ENCODE measurements at places on chromosomes 13 and 19.
A peak's percentile ranks its signal among the peaks of the same experiment; 100 is the strongest.

DNA sequence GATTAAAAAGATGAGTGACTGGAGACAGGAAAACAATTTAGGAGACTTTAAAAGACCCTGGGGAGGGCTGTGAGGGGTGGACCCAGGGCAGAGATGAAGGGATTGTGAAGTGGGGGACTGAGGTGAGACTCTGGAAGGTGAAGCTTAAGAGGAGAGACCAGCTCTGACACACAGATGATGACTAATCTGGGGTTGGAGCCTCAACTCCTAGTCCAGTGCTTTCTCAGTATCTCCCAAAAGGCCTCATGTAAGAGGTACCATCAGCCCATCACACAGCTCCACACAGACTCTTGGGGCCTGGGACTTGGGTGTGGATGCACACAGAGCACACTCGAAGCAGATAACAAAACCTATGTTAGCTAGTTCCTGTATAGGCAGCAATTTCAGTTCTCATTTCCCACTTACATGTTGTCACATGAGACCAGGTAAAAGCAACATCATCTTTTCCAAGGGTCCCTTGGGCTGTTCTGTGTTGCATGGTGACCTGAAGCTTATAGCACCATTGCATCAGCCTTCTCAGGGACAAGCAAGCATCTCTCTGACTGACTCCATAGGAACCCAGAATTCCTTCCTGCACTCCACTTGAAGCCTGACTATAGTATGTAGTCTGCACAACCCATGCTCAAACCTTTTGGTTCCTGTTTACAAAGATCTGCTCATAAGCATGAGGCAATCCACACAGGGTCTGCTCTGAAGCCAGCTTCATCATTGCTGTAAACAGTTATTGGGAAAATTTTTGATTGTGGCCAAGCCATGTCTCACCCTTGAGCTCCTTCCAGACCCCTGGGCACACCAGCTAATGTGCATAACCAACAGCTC is 88.6 kb upstream of the MYCBP2 start:
- no peak for DNase-seq

DNA sequence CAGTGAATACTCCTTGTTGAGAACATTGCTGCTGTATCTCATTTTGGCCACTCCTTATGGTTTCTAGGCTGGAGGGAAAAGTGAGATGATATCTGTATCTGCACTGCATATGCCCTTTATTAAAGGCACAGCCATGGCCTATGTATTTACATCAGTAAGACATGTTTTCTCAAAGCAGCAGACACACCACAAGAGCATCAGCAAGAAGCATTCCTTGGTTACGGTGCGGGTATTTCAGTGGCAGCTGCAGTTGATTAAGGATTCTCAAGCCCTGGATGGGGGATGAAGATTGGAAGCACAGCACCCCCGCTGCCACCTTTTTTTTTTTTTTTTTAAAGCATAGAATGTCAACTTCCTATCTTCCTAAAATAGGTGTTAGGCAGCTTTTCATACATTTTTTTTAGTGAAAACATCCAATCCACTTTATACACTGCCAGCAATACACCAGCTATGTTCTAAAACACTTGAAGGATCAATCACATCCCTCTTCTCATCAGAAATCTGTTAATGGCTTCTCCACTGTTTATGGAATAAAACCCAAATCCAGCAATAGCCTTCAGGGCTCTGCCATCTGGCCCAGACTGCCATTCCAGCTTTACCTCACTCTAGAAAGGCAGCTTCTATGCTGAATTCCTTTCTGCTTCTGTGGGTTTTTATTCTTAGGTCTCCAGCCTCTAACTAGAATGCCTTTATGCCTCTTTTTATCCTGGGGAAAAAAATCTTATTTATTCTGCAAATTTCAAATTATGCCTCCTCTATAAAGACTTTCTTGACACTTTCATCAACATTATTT is 331.0 kb downstream of the DNAJC15 start:
- no peak for DNase-seq

- DNase-seq: no peak
Observed at GRCh38 chr13:71624653-71625600, 242.1 kb downstream of the DACH1 start.

DNA sequence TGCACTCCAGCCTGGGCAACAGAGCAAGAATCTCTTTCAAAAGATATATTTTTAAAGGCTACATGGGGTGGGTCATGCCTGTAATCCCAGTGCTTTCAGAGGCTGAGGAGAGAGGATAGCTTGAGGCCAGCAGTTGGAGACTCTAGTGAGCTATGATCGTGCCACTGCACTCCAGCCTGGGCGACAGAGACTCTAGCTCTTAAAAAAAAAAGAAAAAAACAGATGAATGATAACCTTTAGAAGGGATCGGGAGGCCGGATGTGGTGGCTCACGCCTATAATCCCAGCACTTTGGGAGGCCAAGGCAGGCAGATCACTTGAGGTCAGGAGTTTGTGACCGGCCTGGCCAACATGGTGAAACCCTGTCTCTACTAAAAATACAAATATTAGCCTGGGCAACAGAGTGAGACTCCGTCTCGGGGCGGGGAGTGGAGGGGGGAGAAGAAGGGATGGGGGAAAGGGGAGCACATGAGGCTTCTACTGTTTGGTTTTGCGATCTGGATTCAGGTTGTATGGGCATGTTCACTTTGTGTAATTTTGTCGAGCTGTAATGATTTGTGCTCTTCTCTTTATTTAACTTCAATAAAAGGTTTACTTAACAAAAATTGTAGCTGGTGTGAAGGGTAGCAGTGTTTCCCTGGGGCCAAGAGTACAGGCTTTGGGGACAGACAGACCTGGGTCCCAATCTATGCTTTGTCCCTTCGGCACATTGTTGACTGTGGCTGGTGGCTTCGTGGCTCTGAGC is 1.1 kb upstream of the PSMC4 start:
- DNase-seq: no peak

DNA sequence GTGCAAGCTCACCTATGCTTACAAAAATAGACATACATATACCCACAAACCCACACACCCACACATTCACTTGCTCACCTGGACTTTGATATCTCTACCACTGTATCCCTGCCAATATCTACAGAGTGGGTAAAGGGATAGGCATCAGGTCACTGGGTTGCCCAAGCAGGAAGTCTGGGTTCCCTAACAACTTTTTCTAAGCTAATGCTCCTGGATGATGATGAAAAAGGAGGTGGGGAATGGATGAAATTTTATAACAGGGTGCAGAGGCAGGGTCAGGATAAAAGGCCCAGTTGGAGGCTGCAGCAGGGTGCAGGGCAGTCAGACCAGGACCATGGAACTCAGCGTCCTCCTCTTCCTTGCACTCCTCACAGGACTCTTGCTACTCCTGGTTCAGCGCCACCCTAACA is at the start of gene CYP2B6:
TSS of gene CYP2B6 (plus strand) at position 311 of the 410 bp plus-strand sequence. CDS start at position 335, 24 bp downstream.
- DNase-seq: no peak

- peak; percentile 67 for DNase-seq
Observed at GRCh38 chr19:37594304-37594981, at the start of the genes ZNF540 and ZNF571. Gene ZNF540, plus strand, starts transcription at chr19:37594876. Its CDS starts 3,572 bp downstream, at chr19:37598448. Gene ZNF571, minus strand, starts transcription at chr19:37594792. Its CDS starts 8,116 bp downstream, at chr19:37586676.

GRCh38 chr13:84524586-84524985 is 642.3 kb upstream of the SLITRK1 start:
- DNase-seq: no peak

GRCh38 chr13:33785384-33785783 is 32.6 kb upstream of the RFC3 start:
- DNase-seq: no peak

DNA sequence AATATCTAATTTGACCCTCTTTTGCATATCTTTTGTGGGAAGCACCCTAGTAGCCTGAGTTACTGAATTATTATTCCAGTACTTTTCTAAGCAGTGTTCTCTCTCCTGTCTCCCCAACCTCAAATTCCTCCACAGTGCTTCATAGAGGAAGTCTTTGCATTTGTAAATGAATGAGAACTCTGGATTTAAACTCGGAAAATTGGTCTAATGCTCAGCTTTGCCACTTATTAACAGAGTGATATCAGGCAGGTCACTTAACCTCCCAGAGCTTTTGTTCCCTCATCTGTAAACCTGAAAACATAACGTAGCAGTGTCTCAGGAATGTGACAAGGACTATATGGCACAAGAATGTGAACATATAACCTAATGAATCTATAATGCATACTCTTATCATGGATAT is 26.2 kb downstream of the FREM2 start:
- no peak for DNase-seq

- no peak for DNase-seq
Observed at GRCh38 chr19:58521651-58522050, 2.0 kb upstream of the ZBTB45 start.

- no peak for DNase-seq
Observed at GRCh38 chr19:19817357-19817756, 4.2 kb downstream of the ZNF506 start.

DNA sequence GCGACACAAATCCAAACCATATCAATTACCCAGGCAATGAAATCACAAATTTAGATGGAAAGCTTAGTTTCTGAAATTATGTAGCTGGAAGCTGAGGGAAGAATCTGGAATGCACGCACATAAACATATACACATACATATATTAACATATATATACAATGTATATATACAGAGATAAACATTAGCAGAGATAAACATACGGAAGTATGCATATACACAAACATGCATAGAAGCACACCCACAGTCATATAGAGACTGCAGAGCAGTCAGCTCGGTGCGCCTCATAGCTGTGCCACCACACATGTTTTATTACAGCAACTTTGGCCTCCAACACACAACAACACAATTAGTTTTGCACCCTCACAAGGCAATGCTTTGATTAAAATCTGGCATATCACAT is 288.1 kb downstream of the TEX29 start:
- no peak for DNase-seq

GRCh38 chr19:31066385-31066784 is 282.9 kb downstream of the TSHZ3 start:
- DNase-seq: no peak

DNA sequence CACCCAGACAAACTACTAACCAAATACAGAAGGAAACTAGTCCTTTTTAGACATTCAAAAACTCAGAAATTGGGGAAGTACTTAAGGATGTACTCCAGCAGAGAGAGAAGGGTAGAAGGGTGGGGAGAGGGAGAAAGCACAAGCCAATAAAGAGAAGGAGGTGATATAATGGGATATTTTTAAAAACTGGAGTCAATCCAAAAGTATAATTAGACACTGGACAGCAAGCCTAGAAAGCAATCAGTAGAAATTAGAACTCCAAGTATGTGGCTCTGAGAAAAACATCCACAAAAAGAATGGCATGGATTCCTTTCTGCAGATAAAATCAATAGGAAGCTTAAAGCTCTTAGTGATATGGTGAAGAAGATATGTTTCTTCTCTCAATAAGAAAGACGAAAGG is 55.8 kb downstream of the PEPD start:
- no peak for DNase-seq

- DNase-seq: no peak
Observed at GRCh38 chr13:33454844-33455705, 169.5 kb upstream of the STARD13 start.

GRCh38 chr13:86591862-86592261 is 792.6 kb upstream of the SLITRK6 start:
- no peak for DNase-seq

GRCh38 chr19:54421521-54421920 is 6.3 kb downstream of the TTYH1 start:
- no peak for DNase-seq

- DNase-seq: no peak
Observed at GRCh38 chr13:50309882-50310594, 294.8 kb downstream of the KCNRG start.

DNA sequence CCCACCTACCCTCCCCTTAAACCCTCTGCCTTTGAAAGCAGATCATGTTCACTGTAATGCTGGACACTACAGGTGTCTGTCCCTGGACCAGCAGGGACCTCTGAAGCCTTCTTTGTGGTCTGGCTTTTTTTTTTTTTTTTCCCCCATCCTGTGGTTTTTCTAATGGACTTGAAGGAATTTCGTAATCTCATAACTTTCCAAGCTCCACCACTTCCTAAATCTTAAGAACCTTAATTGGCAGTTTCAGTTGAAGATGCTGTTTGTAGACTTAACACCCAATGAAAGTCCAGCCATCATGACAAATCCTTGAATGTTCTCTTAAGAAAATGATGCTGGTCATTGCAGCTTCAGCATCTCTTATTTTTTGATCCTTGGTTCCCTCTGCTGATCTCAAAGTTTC is 45.0 kb upstream of the LRCH1 start:
- no peak for DNase-seq

GRCh38 chr13:33626407-33626806 is 191.5 kb upstream of the RFC3 start:
- no peak for DNase-seq

DNA sequence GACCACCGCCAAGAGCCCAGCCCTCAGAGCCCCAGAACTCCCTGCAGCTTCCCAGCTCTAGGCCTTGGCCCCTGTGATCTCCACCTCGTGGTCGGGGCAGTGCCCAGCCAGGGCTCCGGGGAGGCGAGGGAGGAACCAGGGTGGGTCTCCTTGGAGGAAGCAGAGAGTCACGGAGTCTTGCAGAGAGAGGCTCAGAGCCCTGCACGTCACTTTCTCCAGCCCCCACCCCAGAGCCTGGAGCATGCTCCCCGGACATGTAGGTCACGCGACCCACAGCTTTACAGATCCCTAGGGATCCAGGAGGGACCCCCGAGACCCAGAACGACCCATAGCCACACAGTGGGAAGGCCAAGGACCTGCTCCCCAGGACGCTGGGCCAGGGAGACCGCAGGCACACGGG is 11.9 kb downstream of the GADD45B start:
- no peak for DNase-seq

- DNase-seq: no peak
Observed at GRCh38 chr19:45322311-45322710, 364 bp downstream of the CKM start.

GRCh38 chr13:109740121-109740520 is 46.3 kb downstream of the IRS2 start:
- no peak for DNase-seq

DNA sequence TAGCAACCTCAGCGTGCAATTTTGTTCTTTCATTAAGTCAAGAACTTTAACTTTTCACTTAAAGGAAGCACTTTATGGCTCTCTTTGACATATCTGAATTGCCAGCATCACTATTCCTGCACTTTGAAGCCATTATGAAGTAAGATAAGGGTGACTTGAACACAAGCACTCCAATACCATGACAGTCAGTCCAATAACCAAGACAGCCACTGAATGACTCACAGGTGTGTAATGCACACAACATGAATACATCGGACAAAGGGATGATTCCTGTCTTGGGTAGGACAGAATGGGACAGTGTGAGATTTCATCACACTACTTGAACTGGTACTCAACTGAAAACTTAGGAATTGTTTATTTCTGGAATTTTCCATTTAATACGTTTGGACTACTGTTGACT is 233.7 kb upstream of the IPO5 start:
- DNase-seq: no peak

- DNase-seq: no peak
Observed at GRCh38 chr13:69324090-69324886, 783.3 kb upstream of the ATXN8OS start.

- DNase-seq: no peak
Observed at GRCh38 chr13:78382491-78382890, 220.9 kb downstream of the POU4F1 start.

GRCh38 chr19:436413-436950 is 24.4 kb downstream of the SHC2 start:
- no peak for DNase-seq

DNA sequence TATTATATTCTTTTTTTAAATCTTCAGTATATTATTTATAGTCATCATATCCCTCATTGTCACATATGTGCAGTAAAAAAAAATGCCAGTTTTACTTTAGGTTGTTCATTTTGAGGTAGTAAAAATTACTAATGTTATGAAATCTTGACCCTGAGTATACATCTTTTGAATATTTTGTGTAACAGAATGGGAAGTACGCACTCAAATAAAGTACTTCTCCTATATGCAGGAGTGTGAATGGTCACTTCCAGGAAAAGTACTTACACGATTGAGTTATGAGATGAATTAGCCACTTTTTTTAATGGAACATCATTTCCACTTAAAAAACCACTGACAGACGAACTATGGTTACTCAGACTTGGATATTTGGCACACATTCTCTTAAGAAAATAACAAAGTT is 58.5 kb downstream of the C13orf42 start:
- no peak for DNase-seq
